Chondrocyte (in vitro differentiated cells): ENCODE measurements at places on chromosomes 11 and 22. TPM values are rescaled to one million over a fixed set of nuclear protein-coding genes. Genes with fewer than 3 reads are reported as not detected.

LMO2 gene
- 0.53 TPM in 1 of 3 replicates, not detected in the others for total RNA-seq

MB gene
- total RNA-seq, result not detected in 3 replicates

DNA sequence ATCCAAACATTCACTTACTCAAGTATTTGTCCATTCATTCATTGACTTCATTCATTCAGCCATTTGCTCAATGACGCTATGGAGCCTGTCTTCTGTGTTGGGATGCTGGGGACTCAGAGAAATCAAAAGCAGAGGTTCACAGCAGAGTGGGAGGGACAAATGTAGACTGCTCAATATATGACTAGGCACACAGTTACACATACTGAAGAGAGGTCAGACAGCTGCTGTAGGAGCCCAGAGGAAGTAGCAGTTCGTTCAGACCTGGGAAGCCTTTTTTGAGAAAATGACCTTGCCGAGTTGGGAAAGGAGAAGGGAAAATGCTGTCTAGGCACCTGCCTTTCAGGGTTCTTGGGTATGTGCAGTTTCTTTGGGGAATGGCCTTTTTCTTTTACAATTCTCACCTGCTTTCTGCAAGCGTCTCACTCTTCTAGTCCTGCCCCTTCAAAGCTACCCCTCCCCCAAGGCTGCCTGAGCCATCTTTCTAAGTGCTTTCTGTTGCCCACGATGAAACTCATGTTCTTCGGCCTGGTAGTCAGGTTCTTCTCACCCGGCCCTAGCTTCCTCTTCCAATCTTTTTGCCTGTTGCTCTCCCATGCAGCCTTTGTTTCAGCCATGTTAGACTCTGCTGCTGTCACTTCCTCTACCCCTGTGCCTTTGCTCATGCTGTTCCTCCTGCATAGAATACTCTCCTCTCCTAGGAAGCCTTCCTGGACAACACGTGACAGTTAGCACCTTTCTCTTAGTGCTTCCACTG is 4.2 kb upstream of the UVRAG start:
- DNase-seq, result no peak
- no peak overlapping the region for H3K27ac ChIP-seq
- H3K27me3 ChIP-seq, result no peaks in the 10 kb centered on the region
- H3K36me3 ChIP-seq, result no peaks in the 10 kb centered on the region
- no peak overlapping the region for H3K4me3 ChIP-seq
- H3K4me1 ChIP-seq, result peaks cover 13% of the 10 kb centered on the region

GRCh38 chr11:64441127-64441526 is 82.2 kb downstream of the RPS6KA4 start:
- peaks cover 32% of the 10 kb centered on the region for H3K27me3 ChIP-seq
- H3K27ac ChIP-seq, result no peak overlapping the region
- H3K36me3 ChIP-seq, result no peaks in the 10 kb centered on the region
- peaks cover 11% of the 10 kb centered on the region for H3K4me1 ChIP-seq
- peak; percentile 40 for DNase-seq
- H3K4me3 ChIP-seq, result no peak overlapping the region

GAB4 gene
- total RNA-seq, result not detected in 3 replicates

DNA sequence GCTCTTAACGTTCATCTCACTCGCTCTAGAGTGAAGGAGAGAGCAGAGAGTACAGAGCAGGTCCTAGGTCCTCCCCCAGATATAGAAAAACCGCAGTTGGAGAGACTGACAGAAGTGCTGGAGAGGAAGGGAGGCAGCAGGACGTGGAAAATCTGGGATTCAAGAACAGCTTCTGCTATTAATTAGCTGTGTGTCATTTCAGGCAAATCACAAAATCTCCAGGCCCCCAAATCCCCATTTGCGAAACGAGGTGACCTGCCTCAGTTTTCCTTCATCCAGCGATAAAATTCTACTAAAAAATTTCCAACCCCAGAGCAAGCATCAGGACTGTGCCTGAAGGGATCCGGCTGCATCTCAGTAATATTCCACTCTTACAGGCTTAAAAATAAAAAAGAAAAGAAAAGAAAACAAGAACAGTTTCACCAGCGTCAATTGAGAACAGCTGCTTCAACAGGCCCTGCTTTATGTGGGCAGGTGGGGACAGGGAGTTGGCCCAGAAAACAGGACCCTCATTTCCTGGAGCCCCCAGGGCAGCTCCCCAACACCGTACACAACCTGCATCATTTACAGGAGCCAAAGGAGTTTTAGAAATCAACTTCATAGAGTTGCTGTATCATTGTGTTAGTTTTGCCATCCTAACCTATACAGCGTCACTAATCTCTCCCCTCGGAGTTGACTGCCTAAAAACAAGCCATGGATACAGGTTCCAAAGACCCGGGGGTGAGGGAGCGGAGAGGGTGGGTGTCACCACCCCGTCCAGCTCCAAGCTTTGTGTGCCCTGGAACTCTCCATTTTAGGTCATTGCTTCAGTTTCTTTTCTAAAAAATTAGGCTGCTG is 2.3 kb upstream of the MALAT1 start:
- DNase-seq, result peak; percentile 46
- H3K27ac ChIP-seq, result no peak overlapping the region
- H3K4me3 ChIP-seq, result peak overlapping the region; percentile 59
- H3K27me3 ChIP-seq, result no peaks in the 10 kb centered on the region
- no peaks in the 10 kb centered on the region for H3K36me3 ChIP-seq
- peaks cover 53% of the 10 kb centered on the region for H3K4me1 ChIP-seq

DNA sequence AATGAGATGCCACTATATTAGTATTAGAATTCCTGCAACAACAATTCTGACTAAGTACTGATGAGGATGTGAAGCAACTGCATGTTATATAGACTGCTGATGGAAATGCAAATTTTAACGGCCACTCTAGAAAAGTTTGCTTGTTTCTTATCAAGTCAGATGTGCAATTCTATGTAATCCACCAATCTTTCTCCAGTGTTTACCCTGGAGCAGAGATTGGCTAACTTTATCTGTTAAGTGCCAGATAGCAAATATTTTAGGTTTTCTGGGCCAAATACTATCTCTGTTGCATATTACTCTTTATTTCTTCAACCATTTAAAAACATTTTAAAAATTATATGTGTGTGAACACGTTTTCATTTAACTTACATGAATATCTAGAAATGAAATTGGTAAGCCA is 586.9 kb downstream of the FAM181B start:
- no peak for DNase-seq
- no peak overlapping the region for H3K27ac ChIP-seq
- H3K36me3 ChIP-seq, result no peaks in the 10 kb centered on the region
- H3K27me3 ChIP-seq, result peaks cover 5% of the 10 kb centered on the region
